Right hindlimb (tissue), 1 donor: ENCODE measurements at places on chromosomes 7 and 10.

GRCh38 chr7:70193514-70193913, 595.2 kb downstream of the AUTS2 start:
- no peak for DNase-seq

GRCh38 chr10:122551450-122551849, 9.1 kb upstream of the DMBT1 start:
- no peak for DNase-seq

DNA sequence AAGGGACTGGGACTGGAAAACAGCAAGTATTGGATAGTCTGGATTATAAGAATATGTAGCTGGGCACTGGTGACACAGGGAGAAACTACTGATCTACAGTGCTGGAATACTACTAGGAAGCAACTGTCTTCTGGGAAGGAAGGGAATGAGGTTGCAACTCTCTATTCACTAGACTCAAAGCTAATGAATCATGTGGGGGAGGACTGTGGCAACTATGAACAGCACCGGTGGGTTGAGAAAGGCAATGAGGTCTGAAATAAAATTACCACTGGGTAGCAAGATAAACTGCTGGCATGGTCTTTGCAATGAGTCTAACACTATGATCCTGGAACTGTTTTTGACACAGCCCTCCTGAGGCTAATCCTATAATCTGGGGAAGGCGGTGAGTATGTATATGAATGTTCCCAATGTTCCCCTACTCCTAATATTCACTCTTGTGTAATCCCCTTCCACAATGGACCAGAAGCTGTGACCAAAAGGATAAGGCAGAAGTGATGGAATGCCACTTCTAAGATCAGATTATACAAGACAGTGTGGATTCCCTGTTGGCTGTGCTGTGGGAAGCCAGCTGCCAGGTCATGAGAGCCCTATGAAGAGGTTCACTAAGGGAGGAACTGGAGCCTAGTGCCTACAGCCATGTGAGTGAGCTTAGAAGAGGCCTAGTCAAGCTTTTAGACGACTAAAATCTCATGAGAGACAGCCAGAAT, 101.3 kb upstream of the DNAJB12 start:
- no peak for DNase-seq

GRCh38 chr10:49539320-49539885, 482 bp upstream of the ERCC6 start:
- peak; percentile 32 for DNase-seq
